ENCODE measurements at places on chromosomes 12 and 14.

- DNase-seq, result no peak
Measured at GRCh38 chr12:69130064-69130463, 109.3 kb upstream of the CPSF6 start.

DNA sequence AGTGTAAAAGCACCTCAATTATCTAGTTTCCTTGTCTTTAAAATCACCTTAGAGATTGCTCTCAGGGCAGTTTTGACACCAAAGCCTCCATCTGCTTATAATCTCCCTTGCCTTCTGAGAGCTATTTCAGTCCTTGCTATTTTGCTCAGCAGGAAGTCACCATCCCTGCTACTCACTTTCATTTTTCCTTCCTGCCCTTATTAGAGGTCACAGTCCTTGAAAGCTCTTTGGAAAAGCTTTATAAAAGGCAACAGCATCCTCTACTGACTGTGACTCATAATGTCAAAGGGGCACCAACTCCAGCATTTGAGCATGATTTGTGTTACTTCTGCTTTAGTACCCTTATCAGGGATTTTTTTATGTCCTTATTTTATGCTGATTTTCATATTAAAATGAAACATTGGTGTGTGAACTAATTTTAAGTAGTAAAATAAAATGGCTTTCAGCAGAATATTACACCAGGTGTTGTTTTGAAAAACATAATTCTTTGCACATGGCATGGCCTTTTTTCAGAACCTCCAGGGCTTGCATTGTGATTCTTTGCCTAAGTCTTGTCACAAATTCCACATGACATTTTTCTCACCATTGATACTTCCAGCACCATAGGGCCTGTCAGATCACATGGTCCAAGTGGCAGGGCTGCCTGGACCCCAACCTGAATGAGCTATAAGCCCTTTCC, 213.0 kb downstream of the ADAMTS20 start:
- DNase-seq, result no peak

GRCh38 chr12:26798640-26799039, 34.4 kb downstream of the ITPR2 start:
- DNase-seq, result no peak

DNA sequence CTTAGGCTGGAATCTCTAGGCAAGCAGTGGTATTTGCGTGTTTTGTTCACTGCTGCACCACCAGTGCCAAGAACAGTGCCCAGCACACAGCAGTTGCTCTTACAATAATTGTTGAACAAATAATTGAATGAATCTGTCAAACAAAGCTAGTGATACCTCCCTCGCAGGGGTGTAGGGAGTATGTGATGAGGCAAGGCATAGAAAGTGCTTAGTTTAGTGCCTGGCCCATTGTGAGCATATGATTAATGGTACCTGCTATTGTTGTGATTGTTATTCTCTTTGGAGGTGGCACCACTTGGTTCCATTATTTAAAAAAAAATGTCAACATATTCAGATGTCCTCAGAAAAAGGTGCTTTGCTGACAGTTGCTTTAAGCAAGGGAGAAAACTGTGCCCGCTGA, 210.1 kb upstream of the TBX3 start:
- no peak for DNase-seq

DNA sequence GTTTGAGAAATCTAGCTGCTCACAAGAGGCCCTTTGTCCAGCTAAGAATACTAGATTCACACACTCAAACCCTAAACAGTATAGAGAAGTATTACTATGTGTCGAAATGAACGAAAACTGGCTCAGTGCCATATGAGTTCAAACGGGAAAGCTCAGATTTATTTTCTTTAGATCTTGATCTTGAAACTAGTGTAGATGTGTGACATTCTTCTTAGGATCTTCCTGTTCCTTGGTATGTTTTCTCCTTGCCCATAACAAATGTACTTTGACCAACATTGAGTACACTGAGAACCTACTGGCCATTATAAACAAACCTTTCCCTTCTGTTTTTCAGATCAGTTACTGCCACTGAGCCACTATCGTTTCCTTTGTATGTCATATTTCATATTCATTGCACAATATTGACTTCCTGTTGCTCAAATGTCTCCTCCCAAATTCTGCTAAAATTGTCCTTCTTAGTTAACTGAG, 21.3 kb downstream of the MYBPC1 start:
- peak; percentile 39 for DNase-seq

DNA sequence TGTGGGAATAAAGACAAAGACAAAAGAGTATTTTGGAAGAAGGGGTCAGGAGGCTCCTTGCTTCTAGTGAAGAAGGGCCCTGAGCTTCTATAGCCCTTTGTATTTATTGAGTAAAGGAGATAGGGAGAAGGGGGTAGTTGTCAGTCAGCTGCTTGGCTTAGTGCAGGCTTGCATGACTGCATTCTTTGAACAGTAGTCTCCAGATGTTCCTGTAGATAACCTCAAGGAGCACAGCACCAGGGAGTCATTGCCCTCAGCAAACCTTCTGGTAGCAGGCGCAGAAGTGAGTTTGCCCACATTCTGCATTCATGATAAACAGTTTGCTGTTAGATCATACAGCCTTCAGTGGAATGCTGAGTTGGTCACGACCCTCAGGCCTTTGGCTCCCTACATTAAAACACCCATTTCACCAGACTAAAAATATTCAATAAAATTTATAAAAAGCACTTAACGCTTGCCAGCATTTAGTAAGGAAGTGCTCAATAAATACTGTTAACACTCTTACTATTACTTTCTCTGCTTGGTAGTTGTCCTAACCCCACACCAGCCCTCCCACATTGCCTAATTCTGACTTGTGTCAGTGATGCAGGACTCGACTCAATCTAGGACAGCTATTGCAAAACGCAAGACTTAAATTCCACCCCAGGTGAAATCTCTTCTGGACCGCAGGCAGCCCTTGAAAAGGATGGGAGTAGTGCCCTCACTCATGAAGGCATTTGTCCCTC, 3.0 kb upstream of the DHRS4 start:
- no peak for DNase-seq

GRCh38 chr12:25723336-25723735, 170.3 kb upstream of the LMNTD1 start:
- no peak for DNase-seq

- DNase-seq, result no peak
Measured at GRCh38 chr14:68759017-68759560, 33.8 kb downstream of the ZFP36L1 start.

DNA sequence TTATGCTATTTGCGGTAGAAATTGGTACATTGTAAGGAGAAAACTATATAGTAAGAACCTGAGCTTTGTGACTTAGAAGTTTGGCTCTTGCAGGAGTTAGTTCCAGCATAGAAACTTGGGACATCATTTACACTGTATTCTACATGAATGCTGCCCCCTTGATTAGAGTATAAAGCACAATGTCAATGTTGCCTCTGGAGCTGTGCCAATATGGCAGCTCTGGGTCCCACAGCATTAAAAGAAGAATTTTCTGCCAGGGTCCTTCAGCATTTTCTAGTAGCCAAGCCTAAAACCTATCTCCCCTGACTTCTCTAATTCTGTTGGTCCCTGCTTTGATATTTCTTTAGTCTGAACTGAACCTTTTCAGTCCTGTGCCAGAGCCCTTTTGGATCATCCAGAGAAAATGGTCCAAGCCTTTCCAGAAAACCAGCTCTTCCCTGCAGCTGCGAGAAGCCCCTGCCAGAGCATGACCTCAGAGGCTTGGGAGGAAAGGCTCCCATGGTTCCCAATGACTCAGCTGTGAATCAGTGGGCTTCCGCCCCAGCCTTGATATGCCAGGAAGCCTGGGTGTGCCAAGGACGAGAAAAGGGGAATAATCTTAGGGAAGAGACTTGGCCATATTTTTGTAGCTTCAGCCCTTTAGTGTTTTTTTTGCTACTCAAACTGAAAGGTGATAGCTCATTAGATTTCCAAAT, 43.2 kb downstream of the PLEKHG7 start:
- no peak for DNase-seq

- DNase-seq, result no peak
Measured at GRCh38 chr12:97380440-97380839, 82.2 kb upstream of the RMST start.

GRCh38 chr12:2290091-2290490, 237.3 kb downstream of the CACNA1C start:
- DNase-seq, result no peak

DNA sequence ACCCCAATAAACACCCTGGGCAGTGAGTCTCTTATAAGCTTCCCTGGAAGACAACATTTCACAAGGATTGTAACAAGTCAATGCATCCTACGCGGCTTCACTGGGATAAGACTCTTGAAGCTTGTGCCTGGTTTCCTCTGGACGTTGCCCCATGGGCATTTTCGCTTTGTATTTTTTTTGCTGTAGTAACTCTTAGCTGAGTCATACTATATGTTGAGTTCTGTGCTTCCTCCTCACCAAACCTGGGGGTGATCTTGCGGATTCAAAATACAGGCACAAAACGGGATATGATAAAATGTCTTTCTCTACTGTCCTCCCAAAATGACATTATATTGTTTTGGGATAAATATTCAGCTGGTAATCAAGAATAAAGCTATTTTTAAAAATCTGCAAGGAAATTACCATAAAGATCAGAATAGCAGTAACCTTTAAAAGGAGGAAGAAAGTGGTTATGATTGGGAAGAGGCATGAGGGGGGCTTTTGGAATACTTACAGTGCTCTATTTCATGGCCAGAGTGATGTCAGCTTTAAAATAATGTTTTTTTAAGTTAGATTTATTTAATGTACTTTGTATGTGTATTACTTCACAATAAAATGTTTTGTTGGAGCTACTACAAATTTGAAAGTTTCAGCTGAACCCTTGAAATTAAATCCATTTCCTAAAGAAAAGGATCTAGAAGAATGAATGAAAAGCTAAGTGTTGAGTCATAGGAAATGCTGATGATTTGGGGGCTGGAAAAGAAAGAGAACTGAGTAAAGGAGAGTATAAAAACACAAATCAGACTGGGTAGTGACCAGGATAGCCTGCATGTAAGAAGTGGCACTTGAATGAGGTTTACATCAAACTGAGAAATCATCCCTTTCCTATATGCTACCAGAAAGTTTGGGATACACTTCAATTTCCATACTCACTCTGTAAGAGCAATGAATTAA, 14.7 kb downstream of the BTBD7 start:
- DNase-seq, result no peak

GRCh38 chr12:111310076-111310870, 58.6 kb downstream of the PHETA1 start:
- no peak for DNase-seq

DNA sequence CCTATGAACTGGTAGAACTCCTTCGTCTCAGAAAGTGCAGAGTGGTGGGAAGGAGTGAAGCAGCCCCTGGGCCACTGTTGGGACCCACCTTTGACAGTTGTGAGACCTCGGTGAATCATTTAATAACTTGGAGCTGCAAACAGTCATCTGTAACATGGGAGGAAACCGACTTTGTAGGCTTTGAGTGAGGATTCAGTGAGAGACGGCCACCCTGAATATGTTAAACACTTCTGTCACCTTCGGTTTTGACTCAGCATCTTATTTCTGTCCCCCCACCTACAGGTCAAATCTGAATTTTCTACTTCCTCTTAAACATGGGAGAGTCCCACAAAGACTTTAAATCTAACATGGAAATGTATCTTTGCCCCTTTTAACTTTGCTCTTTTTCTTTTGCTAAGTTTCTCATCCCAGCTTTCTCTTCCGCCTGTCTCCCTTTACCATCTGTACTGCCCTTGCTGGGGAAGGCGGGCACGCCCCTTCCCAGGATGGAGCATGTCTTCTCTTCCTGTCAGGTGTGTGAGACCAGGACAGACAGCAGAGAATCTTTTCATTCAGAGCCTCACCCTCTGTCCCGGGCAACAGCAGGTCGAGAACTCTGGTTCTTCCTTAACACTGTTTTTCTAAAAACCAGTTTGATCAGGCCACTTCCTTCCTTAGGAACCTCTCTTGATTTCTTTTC, 37.1 kb downstream of the ZC3H14 start:
- no peak for DNase-seq

GRCh38 chr12:48786591-48787544, 2.0 kb downstream of the ADCY6 start:
- DNase-seq, result no peak

- DNase-seq, result no peak
Measured at GRCh38 chr12:120199595-120200306, 1.2 kb downstream of the RPLP0 start.

DNA sequence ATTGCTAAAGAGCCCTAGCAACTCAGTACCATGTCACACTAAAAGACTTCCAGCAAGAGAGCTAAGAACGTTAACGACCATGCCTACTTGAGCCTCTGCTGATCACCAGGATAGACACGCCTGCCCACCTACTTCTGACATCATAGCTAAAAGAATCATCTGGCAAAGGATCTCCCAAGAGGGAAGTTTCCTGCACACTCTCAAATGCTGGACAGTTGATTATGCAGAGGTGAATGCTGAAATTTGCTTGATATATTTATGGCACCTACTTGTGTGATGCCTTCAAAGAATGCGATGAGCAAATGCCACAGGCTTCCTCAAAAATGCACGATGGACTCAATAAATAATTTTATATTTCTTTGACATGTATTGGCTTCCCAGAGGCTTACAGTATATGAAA, 113.6 kb downstream of the GALC start:
- DNase-seq, result no peak

DNA sequence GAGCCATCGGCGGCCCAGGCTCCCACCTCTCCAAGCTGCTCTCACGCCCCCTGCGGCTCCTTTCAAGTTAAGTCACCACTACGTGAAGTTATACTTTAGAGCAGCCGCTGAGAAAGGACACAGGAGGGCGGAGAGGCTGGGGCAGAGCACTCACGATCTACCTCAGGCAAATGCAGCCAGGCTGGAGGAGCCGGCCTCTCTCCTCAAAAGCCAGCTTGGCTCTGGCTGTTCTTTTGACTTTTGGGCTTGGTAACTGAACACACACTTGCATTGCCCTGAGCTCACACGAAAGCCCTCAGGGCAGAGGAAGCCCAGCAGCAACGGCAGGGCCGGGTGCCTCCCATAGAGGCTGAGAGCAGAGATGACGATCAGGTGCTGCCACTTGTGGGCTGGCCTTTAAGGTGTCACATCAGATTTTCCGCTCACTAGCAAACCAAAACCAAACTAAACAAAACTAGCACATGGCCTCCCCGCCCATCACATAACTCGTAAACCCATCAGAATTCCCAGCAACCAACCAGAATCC, 75.2 kb downstream of the PITPNM2 start:
- peak; percentile 52 for DNase-seq

DNA sequence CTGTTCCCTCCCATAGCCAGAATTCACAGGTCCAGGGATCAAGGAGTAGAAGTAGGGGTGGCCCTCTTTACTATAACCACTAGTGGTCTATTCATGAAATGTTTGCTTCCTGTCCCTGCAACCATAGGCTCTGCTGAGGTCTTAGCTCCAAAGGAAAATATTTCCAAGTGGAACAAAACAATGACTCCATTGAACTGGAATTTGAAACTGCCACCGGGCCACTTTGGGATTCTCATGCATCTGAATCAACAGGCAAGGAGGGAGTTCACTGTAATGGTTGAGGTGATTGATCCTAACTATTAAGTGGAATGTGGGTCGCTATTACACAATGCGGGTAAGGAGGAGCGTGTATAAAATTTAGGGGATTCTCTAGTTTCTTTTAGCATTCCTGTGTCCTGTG, 197.0 kb downstream of the ETNK1 start:
- DNase-seq, result no peak

- DNase-seq, result no peak
Measured at GRCh38 chr14:75979071-75979571, 2.7 kb downstream of the TGFB3 start.
